NCI-H1048 (cell line): ENCODE measurements at places on chromosomes 16 and 17.

DNA sequence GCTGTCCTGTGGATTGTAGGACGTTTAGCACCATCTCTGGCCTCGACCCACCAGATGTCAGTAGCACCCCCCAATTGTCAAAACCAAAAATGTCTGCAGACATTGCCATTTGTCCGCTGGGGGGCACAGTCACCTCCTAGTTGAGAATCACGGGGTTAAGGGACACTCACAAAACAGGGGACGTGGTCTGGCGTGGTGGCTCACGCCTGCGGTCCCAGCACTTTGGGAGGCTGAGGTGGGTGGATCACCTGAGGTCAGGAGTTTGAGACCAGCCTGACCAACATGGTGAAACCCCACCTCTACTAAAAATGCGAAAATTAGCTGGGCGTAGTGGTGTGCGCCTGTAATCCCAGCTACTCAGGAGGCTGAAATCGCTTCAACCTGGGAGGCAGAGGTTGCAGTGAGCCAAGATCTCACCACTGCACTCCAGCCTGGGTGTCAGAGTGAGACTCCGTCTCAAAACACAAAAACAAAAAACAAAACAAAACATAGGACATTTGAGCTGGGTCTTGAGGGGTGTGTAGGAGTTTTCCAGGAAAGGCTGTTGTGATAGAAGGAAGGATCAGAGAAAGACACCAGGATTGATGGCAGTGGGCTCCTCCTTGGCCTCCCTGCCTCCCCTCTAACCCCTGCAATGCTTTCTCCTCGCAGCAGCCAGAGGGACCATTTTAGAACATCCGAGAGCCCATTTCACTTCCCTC is 171.8 kb upstream of the GSE1 start:
- no peak for DNase-seq

DNA sequence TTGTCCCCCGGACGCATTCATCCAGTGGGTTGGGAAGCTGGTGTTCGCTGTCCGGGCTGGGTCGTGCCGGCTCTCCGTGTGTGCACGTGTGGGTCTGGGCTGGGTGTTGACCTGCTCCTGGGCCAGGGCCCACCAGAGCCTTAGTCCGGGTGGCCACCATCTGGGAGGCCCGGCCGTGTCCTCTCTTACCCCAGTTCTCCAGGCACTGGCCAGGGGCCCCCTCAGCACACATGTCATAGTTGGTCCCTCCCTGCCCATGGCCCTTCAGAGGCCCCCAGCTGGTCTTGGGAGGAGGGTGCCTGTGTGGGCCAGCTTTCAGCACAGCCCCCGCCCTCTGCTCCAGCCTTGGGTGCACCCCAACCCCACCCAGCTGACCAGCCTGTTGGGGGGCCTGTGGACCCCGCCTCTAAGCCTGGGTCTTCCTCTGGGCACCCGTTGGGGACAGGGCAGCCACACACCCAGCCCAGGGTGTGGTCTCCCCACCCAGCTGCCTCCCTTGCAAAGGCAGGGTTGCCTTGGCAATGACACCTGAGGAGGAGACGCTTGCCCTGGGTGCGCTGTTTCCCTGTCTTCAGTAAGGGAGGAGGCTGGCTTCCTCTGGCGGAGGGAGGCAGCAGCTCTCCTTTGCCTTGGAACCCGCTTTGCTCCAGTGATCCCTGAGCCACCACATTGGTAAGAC is 77.4 kb downstream of the JPH3 start:
- DNase-seq, result no peak

DNA sequence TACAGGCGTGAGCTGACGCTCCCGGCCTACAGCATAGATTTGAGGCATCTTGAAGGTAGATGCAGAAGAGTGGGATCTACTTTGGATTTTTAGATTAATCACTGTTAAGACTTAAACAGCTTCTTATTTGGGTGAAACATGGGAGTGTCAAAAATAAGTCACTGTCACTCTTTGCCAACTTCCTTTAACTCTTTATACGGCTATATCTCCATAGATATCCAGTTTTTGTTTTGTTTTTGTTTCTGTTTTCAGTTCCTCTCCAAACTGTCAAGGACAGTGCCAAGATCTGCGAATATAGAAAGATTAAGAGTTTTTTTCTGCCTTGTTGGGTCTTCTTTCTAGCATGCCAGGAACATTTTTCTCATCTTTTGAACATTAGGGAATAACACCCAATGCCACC is 706.1 kb downstream of the WWOX start:
- DNase-seq, result no peak

- DNase-seq, result no peak
These were observed 73.0 kb downstream of the MARCHF10 start for GRCh38 chr17:62735044-62735651.

GRCh38 chr17:38871247-38872015 is 1.6 kb downstream of the LASP1 start:
- DNase-seq, result no peak
